ENCODE measurements at places on chromosomes 4 and X.

- no peak for DNase-seq
Measured at GRCh38 chr4:153488006-153488891, 22.1 kb downstream of the TMEM131L start.

GRCh38 chr4:53436251-53436650 is 58.8 kb downstream of the FIP1L1 start:
- no peak for DNase-seq

DNA sequence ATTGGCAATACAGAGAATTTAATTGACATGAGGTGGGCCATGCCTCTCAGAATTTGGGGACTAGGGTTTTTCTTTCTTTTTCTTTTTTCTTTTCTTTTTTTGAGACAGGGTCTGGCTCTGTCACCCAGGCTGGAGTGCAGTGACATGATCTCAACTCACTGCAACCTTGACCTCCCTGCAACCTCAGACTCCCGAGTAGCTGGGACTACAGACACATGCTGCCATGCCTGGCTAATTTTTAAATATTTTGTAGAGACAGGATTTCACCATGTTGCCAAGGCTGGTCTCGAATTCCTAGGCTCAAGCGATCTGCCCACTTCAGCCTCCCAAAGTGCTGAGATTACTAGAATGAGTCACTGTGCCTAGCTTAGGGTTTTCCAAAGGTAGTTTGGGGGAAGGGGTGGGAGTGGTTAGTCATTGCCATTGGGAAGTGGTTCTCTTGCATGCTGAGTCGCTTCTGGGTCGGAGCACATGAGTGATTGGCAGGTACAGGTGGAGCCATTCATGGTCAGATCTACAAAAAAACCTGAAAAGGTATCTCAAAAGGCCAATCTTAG is 54.5 kb downstream of the MID2 start:
- DNase-seq, result no peak

DNA sequence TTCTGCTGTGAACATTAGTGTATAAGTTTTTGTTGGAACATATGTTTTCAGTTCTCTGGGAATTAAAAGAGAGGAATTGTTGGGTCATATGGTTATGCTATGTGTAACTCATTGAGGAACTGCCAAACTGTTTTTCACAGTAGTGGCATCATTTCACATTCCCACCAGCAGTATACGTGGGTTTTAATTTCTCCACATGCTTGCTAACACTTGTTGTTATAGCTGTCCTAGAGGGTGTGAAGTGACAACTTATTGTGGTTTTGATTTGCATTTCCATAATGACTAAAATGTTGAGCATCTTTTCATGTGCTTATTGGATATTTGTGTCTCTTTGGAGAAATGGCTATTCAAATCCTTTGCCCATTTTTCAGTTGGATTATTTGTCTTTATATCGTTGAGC is 13.7 kb downstream of the APELA start:
- DNase-seq, result no peak

- DNase-seq, result no peak
Measured at GRCh38 chr4:962231-963208, 10.8 kb downstream of the DGKQ start.

DNA sequence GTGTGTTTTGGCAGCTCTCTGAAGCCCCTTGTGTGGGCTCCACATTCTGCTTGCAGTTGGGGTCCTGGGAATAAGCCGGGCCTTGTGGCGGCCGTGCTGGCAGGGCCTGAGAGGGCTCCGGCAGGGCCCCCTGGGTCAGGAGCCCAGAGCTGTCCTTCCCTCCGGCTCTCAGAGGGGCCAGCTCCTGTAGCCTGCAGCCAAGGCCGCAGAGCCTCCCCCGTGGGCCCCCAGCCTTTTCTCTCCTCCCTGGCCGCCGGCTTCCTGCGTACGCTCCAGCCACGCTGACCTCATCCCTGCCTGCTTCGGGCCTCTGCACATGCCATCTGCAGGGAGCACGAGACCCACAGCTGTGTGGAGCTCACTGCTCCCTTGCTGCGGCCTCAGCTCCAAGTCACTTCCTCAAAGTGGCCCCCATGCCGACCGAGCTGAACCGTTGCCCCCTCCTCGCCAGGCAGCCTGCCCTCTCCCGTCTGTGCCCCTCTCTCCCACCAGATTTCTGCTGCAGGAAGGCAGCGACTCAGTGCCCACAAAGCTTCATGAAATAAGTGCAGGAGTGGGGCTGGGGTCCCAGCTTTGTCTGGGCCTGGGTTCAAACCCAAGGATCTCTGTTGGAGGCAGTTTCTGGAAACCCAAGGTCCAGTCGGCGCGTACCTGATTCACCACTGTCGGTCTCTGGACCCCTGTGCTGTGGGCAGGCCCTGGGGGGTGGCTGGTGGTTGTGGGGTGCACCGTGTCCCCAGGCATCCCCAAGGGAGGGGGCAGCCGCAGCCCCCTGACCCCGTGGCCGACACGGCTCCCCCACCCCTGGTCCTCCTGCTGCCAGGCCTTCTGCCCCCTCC is 57.1 kb upstream of the NKX1-1 start:
- DNase-seq, result no peak

DNA sequence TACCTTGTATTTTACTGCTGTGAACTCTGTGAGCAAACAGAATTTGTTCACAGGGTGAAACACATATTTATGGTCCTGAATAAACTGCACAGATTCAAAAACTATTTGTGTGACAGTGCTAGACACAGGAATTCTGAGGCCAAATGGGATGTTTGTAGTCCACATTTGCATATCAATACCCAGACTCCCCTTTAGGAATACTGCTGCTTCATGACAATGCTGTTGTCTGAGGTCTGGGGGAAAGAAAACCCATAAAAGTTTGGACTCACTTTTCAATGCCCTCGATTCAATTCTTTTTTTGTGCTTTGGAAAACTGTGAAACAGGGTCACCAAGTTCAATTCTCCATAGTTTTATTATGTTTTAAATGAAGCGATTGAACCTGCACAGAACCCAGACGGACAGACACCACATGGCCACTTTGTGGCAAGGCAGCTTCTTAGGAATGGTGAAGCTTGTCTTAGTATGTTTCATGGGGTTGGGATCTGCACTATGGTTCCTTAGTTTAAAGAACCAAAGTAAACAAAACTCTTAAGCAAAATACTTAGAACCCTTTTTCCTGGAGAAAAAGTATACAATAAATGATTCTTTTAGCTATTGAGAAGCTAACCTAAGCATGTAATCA is 92.3 kb upstream of the MAD2L1 start:
- no peak for DNase-seq

GRCh38 chr4:8871417-8872401 is at the start of gene HMX1:
Gene HMX1 (minus strand): TSS chr4:8871839. CDS start chr4:8871614, 225 bp downstream.
- no peak for DNase-seq

Data from fibroblast of the conjunctiva (primary cell).